ENCODE measurements at places on chromosomes 1 and 21.

DNA sequence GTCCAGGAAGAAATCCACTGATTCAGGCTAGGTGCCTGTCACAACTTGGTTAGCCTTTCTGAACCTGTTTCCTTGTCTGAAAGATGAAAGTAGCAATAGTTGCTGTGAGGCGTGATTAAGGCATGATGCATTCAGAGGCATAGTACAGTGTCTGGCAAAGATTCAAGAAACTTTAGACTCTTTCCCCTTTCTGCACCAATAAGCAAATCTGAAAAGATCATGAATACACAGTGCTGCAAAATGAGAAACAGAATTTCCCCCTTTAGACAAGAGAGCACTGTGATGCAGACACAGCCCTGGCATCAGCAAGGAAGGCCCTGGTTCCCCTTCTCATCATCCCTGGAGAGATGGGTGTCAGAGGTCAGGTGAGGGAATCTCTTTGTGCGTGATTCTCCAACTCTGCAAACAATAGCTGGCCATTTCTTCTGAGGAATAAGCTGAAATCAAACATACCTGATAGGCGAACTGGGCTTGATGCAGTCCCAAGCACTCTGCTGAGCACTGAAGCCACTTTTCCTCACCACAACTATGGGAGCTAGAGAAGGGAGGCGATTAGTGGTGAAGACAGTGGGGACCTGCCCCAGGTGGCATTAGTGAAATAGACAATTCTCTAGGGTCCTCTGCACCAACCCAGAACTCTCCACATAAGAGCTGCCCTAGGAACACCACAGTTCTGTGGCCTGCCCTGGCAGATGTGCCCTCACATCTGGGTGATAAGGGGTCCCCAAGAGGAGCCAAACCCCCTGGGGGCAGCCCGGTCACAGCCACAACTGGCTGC lies 41.7 kb downstream of the ITPKB start:
- no peak for DNase-seq

DNA sequence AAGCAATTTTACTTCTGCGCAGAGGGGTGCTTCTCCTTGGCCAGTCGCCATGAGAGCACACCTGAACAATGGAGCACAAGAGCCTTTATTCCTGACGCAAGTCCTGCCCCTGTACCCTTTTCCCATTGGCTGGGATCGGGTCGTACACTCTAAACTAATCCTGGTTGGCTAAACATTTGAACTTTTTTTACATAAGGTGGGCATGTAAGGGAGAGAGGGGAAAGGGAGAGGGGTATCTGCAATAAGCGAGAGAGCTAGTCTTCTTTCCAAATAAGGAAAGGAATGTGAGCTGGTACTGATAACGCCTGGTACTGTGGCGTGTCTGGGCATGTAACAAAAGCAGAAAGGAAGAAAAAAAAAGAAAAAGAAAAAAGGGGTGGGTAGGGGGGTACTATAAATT lies 21.8 kb downstream of the MFSD2A start:
- DNase-seq = no peak

DNA sequence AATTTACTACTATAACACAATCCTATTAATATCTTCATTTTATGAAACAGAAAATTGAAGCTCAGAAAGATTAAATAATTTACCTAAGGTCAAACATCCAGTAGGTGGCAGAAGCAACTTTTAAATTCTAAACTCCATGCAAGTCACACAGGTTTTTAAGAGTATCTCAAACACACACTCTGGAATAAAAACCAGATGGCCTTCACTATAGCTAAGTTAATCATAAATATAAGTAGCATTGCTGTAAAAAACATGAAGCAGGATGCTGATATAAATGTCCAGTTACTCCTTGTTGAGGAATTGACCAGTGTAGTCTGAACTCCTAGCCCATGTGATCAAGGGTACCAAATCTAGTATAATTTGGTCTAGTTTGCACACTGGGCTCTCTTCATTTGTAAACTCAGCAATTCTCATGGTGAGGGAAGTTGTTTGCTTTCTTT lies 9.4 kb upstream of the FMO3 start:
- DNase-seq = no peak

DNA sequence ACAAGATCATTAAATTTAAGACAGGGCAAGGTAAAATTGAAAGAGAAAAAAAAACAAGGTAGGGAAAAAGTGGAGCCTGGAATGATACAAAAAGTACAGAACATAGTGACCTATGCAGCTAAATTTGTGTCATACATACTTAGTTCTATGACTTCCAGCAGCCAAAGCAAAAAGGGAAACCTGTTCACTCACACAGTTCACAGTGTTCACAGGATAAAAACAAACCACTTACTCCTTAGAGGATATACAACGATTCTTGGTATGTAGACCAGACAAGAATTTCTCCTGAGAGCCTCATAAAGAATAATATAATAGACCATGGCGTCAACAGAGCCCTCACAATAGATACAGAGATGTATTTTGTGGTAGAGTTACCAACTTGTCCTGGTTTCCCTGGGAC lies 27.5 kb downstream of the COA7 start:
- no peak for DNase-seq

GRCh38 chr1:163399976-163400601 lies 78.3 kb downstream of the NUF2 start:
- no peak for DNase-seq

All from stimulated activated CD8-positive, alpha-beta memory T cell treated with anti-CD3 and anti-CD28 coated beads, Interleukin-15, amount 100 ng/mL, for 24 hours (primary cell).